Gastroesophageal sphincter (tissue), 4 donors: ENCODE measurements at places on chromosomes 7 and 10. TPM values are rescaled to one million over a fixed set of nuclear protein-coding genes. Genes with fewer than 3 reads are reported as not detected.

GRCh38 chr7:66055321-66055956, 20.2 kb upstream of the ASL start:
- ATAC-seq: no peak

DNA sequence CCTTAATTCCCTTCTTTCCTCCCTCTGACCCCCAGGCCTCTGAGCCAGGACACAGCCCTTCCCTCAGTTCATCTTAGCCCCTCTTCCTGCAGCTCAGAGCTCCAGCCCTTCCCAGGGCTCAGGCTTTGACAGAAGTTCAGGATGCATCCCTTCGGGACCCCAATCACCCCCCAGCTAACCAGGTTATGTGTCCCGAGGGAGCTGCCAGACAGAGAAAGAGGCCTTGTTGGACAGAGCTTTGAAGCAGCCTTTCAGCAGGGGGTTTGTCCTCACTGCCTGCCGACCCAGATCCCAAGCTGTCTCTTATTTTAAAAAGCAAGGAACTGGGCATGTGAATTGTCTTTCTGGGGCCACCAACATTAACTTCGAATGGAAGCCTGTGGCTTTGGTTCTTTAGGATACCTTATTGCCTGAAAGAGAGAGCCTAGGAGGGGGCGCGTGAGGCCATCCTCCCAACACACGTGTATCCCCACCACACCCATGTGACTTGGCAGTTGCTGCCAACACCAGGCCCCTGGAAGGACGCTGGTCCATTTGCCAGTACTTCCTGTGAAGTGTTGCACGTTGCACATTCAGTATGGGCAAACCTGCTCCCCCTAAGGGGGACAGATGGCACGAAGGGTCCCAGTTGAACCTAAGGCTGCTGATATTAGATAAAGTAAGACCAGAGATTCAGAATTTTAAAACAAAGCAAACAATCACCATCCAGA, 858 bp downstream of the CCDC136 start:
- ATAC-seq: no peak

DNA sequence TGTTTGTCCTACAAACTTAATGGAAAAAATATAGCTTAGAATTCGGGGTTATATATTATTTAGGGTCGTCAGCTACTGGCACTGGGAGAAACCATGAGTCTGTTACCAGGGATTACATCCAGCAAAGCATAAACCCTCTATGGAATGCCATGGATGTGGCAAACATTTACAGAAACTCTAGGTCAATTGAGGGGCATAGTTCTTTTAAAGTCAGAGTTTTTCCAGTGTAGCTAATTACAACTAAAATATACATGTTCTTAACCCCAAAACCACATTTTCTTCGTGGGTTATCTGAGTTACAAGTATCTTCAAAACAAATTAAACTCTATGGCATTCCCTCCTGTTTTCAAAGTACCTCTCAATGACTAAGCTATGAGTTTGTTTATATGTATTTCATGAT, 99.3 kb upstream of the THSD7A start:
- ATAC-seq: no peak

The VTI1A gene
- 33.1 TPM for total RNA-seq

DNA sequence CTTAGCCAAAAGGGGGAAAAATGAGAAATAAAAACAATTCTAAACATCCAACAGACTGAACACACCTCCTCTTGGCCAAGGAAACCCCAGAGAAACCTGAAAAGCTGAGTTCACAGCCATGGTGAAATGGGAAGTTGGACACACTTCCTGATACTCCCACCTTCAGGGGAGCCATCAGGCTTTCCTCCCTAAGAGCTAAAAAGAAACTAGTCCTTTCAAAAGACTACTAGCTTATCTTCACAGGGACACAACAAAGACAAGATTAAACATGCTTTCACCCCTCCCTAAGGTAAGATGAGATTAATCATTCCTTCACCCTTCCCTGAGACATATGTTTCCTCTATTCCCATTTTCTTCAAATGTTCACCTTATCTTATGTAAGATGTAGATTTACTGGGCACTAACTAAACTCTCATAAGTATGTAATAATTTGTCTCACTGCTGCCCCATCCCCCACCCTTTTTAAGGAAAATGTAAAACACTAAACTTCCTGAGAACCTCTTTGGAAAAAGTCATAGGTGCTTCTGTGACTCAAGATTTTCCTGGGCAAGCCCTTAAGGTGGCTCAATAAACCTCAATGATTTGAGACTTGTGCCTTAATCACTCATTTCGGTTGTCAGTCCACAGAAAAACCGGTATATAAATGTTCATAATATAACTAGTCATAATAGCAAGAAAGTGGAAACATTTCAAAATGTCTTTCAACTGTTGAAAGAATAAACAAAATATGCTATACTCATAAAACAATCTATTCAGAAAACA, 40.5 kb downstream of the HTR7 start:
- no peak for ATAC-seq

GRCh38 chr10:109977382-109977806, 30.4 kb upstream of the ADD3 start:
- peak; percentile 40 for ATAC-seq

- ATAC-seq: no peak
Measured at GRCh38 chr7:5333121-5334045, 50.6 kb downstream of the SLC29A4 start.

GRCh38 chr10:93471110-93471651, 11.0 kb downstream of the MYOF start:
- peak; percentile 73 for ATAC-seq

- no peak for ATAC-seq
Measured at GRCh38 chr10:60453036-60453435, 63.4 kb upstream of the ANK3 start.

DNA sequence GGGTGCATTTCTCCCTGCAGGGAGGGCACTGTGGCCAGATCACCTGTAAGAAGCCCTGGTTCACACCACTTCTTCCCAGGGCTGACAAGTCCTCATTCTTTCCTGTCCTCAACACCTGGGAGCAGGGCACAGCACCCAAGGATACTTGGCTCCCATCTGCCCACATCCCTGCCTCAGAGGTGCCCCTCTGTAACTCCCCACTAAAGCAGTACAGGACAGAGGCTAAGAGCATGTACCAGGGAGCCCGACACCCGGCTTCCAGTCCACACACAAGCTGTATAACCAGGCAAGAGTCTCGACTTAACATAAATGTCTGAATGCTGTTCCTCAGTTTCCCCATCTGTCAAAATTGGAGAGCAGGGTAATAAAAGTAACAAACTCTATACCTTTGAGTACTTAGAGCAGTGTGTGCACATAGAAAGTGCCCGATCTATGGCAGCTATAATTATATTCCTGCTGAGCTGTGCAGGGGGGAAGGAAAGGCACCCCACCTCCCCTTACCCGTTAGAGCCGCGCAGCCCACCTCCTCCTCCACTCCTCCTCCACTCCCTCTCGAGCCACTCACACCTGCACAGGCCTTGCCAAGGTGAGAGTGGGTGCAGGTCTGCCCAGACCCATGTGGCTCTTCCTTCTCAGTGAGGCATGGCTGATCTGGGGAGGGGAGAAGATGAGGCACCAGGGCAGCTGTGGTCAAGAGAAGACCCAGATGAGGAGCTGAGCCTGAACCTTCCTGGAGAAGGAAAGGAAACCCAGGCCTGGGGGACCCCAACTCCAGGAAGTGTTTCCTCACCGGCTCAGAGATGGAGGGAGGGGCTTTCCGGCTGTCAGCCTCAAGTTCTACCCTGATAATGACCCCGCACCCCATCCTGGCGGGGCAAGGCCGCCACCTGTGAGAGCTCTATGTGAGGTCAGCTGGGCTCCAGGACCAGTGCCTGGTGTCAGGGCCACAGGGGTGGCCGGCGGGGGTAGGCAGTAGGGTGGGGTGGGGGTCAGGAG, 22.6 kb downstream of the PODXL start:
- ATAC-seq: no peak

GRCh38 chr7:36521911-36522310, 132.2 kb downstream of the ANLN start:
- ATAC-seq: no peak

The CPA2 gene
- total RNA-seq: not detected

The LRRC4 gene
- not detected for total RNA-seq

DNA sequence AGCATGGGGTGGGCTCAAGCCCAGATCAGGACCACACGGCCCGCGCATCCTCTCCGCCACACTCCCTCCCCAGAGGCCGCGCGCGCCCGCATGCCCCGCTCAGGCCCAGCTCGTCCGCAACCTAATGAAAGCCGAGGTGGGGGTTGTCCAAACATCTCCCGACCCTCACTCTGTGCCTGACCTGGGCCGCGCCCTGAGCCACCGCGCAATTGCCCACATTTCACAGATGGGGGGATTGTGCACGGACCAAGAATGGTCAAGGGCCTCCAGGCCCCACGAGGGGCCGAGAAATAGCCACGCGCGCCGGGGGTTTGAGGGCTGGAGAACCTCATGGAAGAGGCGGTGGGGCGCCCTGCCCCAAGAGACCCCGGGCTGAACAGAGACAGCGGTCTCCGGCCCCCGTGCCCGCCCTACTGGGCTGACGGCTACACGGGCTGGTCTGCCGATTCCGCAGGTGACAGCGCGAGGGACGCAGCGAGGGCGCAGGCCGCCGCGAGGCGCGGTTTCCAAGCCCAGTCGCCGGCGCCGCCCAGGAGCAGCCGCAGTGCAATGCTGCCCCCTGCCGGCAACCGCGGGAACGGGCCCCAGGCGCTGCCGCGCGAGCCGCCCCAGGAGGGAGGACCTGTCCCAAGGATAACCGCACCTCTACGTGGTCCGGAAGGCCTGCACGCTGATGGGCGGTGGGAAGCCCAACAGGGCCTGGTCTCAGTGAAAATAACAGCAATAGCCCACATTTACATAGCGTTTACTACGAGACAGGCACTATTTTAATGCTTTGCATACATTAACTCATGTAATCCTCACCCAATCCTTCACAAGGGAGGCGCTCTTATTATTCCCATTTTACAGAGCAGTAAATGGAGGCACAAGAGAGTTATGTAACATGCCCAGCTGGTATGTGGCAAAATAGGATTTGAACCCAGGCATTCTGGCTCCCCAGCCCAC, 10.5 kb upstream of the GRID1 start:
- ATAC-seq: peak; percentile 85
